ENCODE measurements at places on chromosomes 3 and 15.

DNA sequence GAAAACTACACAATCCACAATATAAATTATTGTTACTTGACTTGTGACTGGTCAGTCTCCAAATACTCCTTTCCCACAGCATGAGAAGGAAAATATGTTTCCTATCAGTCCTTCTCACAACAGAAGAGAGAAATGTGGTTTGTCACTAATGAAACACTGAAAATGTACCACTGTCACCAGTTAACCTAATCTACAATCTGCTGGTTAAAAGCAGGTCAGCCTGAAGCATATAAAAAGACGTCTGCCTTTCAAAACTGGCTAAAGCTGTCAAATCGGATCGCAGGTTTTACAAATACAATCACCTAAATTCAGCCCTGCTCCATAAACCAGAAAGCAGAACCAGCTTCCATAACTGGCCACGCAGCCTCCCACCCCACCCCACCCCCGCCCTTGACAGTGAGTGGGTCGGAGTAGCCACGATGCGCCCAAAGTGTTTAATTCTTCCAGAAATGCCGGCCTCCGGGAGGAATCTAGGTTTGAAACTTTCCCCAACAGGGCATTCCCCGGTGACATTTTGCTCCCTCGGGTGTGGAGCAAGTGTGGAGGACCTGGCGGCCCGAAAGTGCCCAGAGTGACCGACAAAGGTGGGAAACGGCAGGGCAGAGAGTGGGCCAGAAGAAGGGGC is 682 bp downstream of the ETFA start:
- no peak for DNase-seq

DNA sequence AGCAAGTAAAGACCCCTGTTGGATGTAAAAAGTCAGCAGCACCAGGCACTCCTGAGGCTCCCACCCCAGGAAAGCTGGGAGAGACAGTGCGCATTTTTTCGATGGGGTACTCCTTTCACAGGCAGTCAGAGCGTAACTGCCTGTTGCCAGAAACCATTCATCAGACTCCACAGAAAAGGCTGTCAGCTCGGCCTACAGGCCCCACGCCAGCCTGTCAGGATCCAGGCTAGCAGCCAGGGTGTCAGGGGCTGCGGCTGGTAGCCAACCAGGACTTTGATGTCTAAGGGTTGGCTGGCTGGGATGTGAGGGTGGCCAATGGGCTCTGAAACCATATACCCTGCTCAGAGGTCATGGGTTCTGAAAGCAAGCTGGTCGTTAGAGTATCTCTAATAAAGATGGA is 164.5 kb downstream of the WNT5A start:
- DNase-seq: no peak

DNA sequence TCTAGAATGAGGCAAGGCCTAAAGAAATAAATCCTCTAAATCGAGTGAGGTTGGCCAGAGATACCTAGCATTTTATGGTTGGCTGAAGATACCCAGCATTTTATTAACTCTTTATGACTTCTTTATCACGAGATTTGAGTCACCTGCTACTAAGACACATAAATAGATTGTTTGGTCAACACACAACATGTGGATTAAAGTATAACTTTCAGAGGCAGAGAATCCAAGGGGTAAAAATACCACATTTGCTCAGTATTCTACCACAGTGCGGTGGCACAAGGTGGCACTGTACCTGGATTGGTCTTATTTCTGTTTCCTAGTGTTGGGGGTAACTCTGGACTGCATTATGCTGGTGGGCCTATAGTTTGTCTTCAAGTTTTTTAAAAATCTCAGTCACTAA is 27.0 kb upstream of the VILL start:
- no peak for DNase-seq

- no peak for DNase-seq
Measured at GRCh38 chr3:141076797-141077571, 25.8 kb downstream of the SPSB4 start.

DNA sequence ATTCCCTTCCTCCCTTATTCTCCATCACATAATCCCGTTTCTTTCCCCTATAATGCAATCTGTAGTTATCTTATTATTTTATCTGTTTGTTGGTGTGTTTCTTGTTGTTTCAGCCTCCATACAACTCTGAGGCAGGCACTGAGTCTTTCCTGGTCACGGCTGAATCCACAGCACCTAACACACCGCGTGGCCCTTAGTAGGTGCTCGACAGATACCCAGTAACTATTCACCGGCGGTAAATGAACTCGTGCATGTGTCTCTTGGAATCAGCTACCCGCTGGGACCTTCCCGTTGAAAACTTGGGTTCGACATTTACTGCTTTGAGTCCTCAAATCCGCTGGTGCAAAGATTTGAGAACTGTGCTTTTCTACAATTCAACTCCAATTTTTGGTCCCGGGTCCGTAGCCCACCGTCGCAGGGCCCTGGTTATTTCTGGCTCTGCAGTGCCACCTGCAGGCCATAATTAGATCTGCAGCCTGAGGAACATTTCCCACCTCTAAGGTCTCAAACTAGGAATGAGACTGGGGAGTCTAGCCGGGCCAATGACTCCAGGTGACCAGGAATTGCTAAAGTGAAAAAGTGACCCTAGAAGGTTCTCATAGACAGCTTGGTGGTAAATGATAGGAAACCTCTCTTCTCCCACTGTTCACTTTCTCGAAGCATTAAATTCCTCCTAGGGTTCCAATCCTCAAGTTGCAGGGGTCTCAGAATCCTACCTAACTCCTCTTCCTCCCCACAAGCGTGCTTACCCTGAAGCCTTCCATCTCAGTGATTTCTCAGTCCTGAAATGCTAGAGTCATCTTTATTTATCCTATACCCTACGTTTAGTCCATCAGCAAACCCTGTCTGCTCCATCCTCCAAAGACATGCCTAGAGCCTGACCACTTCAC is 40.0 kb upstream of the TRH start:
- DNase-seq: peak; percentile 65

- no peak for DNase-seq
Measured at GRCh38 chr15:85625166-85625830, 169.4 kb downstream of the KLHL25 start.

GRCh38 chr15:89487791-89488190 is 8.6 kb downstream of the RHCG start:
- DNase-seq: no peak

GRCh38 chr3:56940976-56941375 is 119.5 kb upstream of the SPATA12 start:
- no peak for DNase-seq

DNA sequence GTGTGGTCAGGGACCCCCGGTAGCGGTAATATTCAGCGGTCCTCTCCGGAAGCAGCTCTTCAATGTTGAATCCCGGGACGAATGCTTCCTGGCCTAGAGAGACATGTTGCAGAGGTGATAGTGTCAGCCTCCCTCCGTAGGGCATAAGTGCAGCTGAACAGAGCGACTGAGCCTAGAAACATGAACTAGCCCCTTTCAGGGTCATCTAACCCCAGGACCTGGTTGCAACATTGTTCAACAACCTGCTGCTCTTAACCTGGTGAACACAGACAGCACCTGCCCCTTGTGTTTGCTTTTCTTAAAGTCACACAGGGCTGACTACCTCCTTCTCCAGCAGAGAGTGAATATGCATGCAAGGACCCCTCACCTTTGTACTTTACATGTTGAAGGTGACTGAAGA is 41.3 kb downstream of the CA12 start:
- no peak for DNase-seq

GRCh38 chr3:160725338-160725737 is 30.7 kb upstream of the PPM1L start:
- no peak for DNase-seq

DNA sequence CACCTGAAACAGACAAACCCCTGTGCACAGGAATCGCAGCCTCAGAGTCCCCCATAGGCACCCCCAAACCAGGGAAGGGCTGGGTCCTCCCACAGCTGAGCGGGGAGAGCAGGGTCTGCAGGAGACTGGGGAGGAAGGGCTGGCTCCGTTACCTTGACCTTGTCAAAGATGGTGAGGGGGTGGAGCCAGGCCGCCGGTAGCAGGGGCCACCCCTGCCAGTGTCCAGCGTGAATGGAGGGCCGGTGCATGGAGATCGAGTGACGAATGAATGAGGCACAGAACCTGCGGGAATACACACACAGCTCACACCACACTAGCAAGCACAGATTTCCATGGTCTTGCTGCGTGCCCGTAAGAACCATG is 102.2 kb downstream of the TMEM266 start:
- DNase-seq: no peak

DNA sequence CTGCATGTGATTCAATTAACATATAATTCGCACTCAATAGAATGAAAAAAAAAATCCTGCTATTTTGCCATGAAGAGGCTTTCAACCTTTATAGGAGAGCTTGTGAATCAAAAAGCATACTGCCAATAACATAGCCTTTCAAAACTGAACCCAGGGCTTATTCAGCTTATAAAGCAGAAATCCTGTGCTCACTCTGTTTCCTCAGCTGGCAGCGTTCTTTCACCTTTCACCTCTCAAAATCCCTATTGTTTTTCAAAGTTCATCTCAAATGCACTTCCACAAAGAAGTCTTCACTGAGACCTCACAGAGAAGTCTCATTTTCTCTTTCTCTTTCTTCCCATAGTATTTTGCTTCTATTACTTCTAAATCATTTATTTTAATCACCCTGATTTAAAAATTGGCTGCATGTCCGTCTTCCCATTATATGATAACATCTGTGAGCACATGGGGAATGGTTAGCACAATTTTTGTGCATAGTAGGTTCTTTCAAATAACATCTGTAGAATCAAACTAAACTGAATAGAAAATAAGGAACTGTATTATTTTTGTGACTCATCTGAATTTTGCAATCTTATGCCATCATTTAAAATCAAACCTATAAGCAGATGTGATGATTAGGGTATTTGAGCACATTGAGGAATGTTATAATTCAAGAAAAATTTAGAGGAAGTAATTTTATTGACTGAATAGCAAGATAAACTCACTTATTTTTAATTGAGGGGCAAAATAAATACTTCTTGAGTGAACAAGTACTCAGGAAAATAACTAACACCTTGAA is 373.4 kb downstream of the NLGN1 start:
- DNase-seq: no peak

- DNase-seq: no peak
Measured at GRCh38 chr3:149003653-149004305, 12.4 kb downstream of the GYG1 start.

DNA sequence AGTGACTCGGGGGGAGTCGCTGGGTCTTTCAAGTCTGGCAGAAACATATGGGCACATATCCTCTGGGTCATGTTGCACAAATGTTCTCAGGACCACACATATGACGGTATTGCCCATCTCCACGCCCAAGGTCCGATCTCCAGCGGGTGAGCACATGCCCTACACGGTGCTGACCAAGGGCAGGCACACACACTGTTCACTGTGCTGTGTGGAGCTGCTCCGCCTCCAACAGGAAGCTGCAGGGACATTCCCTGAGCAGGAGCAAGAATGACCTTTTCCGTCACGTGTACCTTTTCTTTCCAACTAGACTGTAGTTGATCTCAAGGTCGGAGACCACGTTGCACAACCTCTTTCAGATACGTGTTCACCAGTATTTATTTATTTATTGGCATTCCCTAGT is 41.7 kb upstream of the B3GNT5 start:
- DNase-seq: no peak

DNA sequence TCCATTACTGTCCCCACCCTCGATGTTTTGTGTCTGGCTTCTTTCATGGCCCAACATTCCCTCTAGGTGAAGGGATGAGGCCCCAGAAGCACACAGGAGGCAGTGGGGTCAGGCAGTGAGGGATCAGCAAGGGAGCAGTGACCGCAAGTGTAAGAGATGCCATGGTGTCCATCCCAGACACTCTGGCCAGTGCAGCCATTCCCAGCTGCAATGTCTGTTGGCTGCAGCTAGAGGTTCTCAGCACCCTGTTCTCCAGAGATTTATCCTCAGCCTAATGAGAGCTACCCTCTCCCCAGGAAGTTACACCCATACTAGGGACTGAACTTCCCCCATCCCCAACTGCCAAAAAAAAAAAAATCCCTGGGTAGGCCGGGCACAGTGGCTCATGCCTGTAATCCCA is 40.2 kb downstream of the TRANK1 start:
- DNase-seq: no peak

GRCh38 chr3:178835033-178835432 is 236.6 kb downstream of the ZMAT3 start:
- no peak for DNase-seq

DNA sequence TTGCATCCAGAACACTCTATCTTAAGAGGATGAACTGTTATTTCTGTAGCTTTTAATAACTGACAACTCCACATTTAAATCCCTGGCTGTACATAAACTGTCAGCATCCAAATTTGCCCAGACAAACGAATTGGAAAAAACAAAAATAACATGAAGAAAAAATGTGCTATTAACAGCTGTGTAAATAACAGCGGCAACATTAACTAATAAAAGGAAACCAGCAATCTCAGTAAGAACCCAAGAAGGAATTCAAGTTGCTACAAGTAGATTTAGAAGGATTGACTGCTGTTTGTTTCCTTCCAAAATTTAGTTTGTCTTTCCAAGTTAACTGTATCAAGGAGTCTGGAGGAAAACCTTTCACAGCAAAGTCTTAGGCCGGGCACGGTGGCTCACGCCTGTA is 550.6 kb upstream of the MDFIC2 start:
- no peak for DNase-seq

DNA sequence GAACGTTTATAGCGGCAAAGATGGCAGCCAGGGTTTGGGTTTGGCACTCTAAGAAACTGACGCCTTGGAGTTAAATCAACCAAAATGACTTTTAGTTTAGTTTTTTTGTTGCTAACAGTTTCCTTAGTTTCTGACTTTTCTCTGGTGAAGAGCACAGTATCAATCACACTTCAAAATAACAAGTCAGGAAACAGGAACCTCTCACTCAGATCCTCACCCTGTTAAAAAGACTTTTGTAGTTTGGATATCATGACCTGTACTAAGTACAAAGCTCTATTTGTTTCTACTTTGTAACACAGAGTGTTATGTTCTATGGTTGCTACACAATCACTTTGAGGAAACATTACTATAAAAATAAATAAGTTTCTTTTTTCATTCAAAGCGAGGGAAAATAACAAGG is 51.1 kb downstream of the ATP10A start:
- no peak for DNase-seq

DNA sequence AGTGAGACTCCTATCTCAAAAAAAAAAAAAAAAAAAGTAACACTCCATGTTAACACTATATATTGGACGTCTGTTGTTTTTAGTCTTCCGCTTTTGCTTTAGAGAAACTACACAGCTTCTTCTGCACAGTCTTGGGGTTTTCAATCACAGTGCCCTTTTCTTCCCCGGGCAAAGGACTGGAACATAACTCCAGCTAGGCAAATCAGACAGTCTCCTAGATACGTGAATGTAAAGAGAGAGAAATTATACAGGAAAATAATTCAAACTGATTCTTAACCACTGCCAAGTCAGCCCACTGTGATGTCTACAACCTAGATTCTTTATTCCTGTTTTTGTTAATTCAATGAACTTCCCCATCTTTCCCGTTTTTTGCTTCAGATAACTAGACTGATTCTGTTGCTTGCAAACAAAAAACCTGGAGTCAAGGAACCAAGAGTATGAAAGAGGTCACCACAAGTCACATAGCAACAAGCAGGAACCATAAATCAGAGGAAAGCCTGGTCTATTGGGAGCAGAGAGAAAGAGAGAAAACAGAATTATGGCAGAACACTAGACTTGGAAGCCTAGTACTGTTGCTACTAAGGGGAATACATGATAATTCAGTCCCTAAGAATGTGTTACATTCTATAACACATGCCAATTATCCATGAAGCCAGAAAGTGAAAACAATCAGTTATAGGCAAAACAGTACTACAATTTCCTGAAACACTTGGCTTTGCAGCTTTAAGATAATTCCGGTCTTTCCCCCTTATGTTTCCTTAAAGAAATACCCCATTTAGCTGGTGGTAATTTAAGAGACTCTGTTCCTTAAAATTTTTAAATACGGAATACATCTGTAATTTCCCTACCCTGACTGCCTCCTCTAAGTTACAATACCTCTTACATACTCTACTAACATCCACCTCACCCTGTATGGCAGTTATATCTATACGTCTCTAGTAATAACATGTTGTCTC is 63.1 kb downstream of the TBL1XR1 start:
- no peak for DNase-seq
